Breast epithelium (tissue), 4 donors: ENCODE measurements at places on chromosomes 4 and X.
A peak's percentile ranks its signal among the peaks of the same experiment; 100 is the strongest.

GRCh38 chrX:48071064-48071985 lies at the start of gene ZNF630:
TSS of gene ZNF630 (minus strand) at chrX:48071640. CDS start at chrX:48066886, 4,754 bp downstream.
- H3K36me3 ChIP-seq: no peaks in the 10 kb centered on the region
- H3K4me3 ChIP-seq: peak within 1 kb of the TSS; percentile 62
- H3K27me3 ChIP-seq: peaks cover 5% of the 10 kb centered on the region
- peak within 1 kb of the TSS; percentile 84 for H3K27ac ChIP-seq
- H3K4me1 ChIP-seq: no peaks in the 10 kb centered on the region

DNA sequence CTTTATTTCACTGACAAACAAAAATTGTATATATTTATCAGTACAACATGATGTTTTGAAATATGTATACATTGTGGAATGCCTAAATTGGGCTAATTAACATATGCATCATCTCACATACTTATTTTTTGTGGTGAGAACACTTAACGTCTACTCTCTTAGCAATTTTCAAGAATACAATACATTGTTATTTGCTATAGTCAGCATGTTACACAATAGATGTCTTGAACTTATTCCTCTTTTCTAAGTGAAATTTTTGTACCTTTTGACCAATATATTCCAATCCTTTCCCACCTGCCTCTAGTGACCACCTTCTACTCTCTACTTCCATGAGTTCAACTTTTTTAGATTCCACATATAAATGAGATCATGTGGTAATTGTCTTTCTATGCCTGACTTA lies 35.1 kb downstream of the C4orf46 start:
- no peaks in the 10 kb centered on the region for H3K27me3 ChIP-seq
- H3K4me1 ChIP-seq: no peaks in the 10 kb centered on the region
- H3K4me3 ChIP-seq: no peak overlapping the region
- DNase-seq: no peak
- H3K27ac ChIP-seq: no peak overlapping the region
- no peaks in the 10 kb centered on the region for H3K36me3 ChIP-seq

- H3K4me3 ChIP-seq: no peak overlapping the region
- no peaks in the 10 kb centered on the region for H3K27me3 ChIP-seq
- no peak for DNase-seq
- H3K36me3 ChIP-seq: no peaks in the 10 kb centered on the region
Observed at GRCh38 chrX:148600581-148600980, 100.2 kb downstream of the AFF2 start.

- H3K36me3 ChIP-seq: no peaks in the 10 kb centered on the region
- no peak overlapping the region for H3K4me3 ChIP-seq
- H3K27me3 ChIP-seq: no peaks in the 10 kb centered on the region
Observed at GRCh38 chr4:93693141-93693540, 135.4 kb upstream of the ATOH1 start.

DNA sequence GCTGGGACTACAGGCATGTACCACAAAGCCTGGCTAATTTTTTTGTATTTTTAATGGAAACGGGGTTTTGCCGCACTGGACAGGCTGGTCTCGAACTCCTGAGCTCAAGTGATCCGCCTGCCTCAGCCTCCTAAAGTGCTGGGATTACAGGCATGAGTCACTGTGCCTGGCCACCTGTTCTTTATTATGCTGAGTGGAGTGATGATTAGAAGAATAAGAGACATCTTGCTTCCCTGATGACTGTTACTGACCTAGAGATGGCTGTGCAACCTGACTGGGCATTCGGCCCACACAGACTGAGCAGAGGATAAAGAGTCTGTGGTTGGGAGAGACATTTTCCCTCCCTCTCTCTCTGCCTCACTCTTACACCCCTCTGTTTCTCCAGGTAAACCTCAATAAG lies 56.7 kb downstream of the SPINK2 start:
- H3K27ac ChIP-seq: no peak overlapping the region
- DNase-seq: no peak
- no peaks in the 10 kb centered on the region for H3K27me3 ChIP-seq
- H3K36me3 ChIP-seq: no peaks in the 10 kb centered on the region
- H3K4me3 ChIP-seq: no peak overlapping the region

- no peaks in the 10 kb centered on the region for H3K4me1 ChIP-seq
- H3K4me3 ChIP-seq: no peak overlapping the region
- H3K36me3 ChIP-seq: no peaks in the 10 kb centered on the region
- no peak overlapping the region for H3K27ac ChIP-seq
- DNase-seq: no peak
Observed at GRCh38 chrX:11968991-11969390, 169.3 kb upstream of the FRMPD4 start.

- no peaks in the 10 kb centered on the region for H3K4me1 ChIP-seq
- no peak overlapping the region for H3K27ac ChIP-seq
- no peak for DNase-seq
- no peak overlapping the region for H3K4me3 ChIP-seq
Observed at GRCh38 chr4:184154199-184154598, 63.5 kb downstream of the ENPP6 start.

DNA sequence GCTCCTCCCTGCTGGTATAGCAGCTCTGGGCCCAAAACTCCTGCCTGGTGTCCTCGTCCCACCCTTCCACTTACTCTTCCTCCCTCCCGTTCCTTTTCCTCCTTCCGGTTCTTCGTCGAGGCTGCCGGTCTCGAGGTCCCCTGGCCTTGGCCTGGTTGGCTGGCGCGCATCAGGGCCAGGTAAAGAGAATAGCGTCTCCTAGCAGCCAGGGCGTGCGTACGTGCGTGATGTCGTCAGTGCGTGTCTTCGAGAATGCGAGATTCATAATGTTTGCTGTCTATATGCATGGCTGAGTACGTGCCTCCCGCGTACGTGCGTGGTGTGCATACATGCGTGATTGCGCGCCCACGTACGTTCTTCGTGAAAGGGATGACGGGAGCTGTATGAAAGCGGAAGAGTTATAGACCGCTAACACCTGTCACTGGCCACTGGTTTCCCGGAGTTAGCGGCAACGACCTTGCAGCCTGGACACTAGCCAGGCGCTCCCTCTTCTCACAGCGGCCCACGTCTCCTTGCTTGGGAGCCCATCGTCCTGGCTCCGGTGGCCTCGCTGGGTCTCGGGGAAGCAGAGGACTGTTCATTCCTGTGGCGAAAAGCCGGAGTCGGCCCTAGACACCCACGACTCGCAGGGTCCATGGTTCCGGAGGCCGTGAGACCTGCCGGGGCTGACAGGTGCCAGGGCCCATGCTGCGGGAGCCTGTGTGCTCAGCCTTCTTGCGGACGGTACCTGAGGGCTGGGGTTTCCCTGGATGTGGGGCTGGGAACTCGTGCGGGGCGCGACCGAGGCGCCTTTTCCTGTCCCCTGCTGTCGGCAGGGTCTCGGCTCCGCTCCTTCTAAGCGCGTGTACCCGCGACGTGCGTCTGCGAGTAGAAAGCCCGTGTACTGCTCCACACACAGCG lies at the start of gene EOLA1:
TSS of gene EOLA1 (plus strand) at position 392 of the 900 bp plus-strand sequence. CDS start 4,619 bp downstream, outside the sequence.
- H3K27ac ChIP-seq: peak within 1 kb of the TSS; percentile 89
- H3K4me3 ChIP-seq: peak within 1 kb of the TSS; percentile 61
- no peaks in the 10 kb centered on the region for H3K36me3 ChIP-seq
- peak; percentile 86 for DNase-seq
- no peaks in the 10 kb centered on the region for H3K4me1 ChIP-seq

- no peak overlapping the region for H3K4me3 ChIP-seq
- no peak overlapping the region for H3K27ac ChIP-seq
- H3K27me3 ChIP-seq: no peaks in the 10 kb centered on the region
- H3K4me1 ChIP-seq: no peaks in the 10 kb centered on the region
- no peaks in the 10 kb centered on the region for H3K36me3 ChIP-seq
Observed at GRCh38 chr4:21077967-21078366, 377.7 kb downstream of the PACRGL start.

- H3K27me3 ChIP-seq: no peaks in the 10 kb centered on the region
- no peak overlapping the region for H3K4me3 ChIP-seq
- peak; percentile 42 for DNase-seq
Observed at GRCh38 chr4:185637163-185637875, 102.0 kb upstream of the PDLIM3 start.
